ENCODE measurements at places on chromosomes 5 and 9. TPM values are rescaled to one million over a fixed set of nuclear protein-coding genes. Genes with fewer than 3 reads are reported as not detected.

Gene RMRP
- total RNA-seq: 21,628 TPM

Gene NOTCH1
- 11.8 TPM for total RNA-seq

Gene MEIKIN
- not detected for total RNA-seq

Gene FOXD1
- 2.5 TPM for total RNA-seq

Gene BARHL1
- total RNA-seq: not detected

Gene PCDHA6
- 2.9 TPM for total RNA-seq

Gene CCDC183
- total RNA-seq: 2.2 TPM

Gene MARVELD2
- 0.53 TPM for total RNA-seq
